ENCODE measurements at places on chromosomes 7 and 10. TPM values are rescaled to one million over a fixed set of nuclear protein-coding genes. Genes with fewer than 3 reads are reported as not detected.

The KIAA1549 gene
- total RNA-seq, result 1.3 TPM

GRCh38 chr7:20745702-20746101 is 41.0 kb downstream of the SP8 start:
- no peaks in the 10 kb centered on the region for H3K27me3 ChIP-seq
- no peak for DNase-seq
- no peak overlapping the region for H3K27ac ChIP-seq
- H3K4me1 ChIP-seq, result no peaks in the 10 kb centered on the region

DNA sequence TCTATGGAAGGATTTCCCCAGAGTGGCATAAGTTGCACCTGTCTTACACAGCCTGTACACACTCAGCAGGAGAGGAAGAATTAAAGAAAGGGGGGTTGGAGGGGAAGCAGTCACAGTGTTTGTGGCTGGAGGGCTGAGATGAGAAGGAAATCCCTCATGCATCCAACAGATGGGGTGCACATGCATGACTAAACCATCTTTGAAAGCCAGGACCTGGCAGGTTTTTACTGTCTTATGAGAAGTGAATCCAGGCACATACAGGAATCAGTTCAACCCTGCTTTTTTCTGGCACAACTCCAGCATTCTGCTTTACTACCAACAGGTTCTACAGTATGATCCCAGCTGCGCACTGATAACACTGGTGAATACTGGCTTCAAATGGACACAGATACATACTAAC is 107.7 kb downstream of the CACNA2D1 start:
- no peak overlapping the region for H3K4me3 ChIP-seq
- no peak overlapping the region for H3K27ac ChIP-seq
- H3K27me3 ChIP-seq, result no peaks in the 10 kb centered on the region
- peaks cover 2% of the 10 kb centered on the region for H3K4me1 ChIP-seq
- peak; percentile 66 for DNase-seq
- H3K36me3 ChIP-seq, result no peaks in the 10 kb centered on the region

The LRRC4 gene
- total RNA-seq, result 0.56 TPM

The ZNF736 gene
- total RNA-seq, result 10.6 TPM

- DNase-seq, result no peak
- peaks cover 6% of the 10 kb centered on the region for H3K4me1 ChIP-seq
- H3K4me3 ChIP-seq, result no peak within 1 kb of the TSS
- peaks cover 87% of the 10 kb centered on the region for H3K27me3 ChIP-seq
- no peak within 1 kb of the TSS for H3K27ac ChIP-seq
Measured at GRCh38 chr10:93073539-93074146, at the start of gene CYP26A1. TSS of gene CYP26A1 (plus strand) at chr10:93073893. CDS start at chr10:93073935, 42 bp downstream.

Measured in IMR-90 (cell line).